ENCODE measurements at places on chromosomes 2 and 18. TPM values are rescaled to one million over a fixed set of nuclear protein-coding genes. Genes with fewer than 3 reads are reported as not detected.

- DNase-seq = peak; percentile 86
These were observed 225.6 kb downstream of the HDAC4 start for GRCh38 chr2:239175181-239175580.

DNA sequence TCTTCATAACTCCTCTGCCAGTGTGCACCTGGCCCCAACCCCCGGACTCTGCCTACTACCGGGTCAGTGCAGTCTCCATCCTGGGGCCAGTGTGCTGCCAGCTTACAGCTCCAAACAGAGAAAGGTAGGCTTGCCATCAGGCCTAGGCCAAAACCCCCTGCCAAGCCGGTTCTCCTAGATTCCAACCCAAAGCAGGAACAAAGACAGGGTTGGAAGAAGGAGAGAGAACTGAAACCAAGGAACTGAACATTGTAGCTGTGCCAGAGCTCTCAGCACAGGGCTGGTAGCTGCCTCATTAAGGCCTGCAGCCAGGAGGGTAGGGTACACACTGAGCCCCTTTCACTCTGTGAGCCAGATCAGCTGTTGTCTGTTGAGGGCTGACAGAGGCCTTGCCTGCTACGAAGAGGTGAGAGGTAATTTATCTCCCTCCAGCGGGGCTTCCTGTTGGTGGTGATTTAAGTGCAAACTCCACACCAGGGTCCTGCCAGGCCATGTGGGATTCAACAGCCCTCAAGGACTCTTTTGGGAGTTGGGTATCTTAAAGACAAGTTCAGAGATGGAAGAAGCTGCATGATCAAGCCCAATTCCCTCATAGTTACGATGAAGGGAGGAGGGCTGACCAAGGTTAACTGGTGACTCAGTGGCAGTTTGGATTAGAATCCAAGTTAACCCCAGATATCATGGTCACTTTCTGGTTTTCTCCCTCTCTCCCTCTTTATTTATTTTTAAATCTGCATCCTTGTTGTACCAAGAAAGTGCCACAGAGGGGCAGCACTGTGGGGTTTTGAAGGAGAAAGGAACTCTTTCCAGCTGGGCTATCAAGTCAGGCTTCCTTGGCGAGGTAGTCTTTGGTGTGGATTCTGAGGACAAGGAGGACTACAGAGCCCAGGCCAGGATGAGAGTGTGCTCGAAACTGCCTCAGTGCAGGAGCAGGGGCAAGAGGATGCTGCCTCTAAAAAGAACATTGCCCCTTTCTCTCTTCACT lies 48.1 kb downstream of the CYRIA start:
- peak; percentile 78 for DNase-seq

Gene SPTBN1
- total RNA-seq = 776 TPM

DNA sequence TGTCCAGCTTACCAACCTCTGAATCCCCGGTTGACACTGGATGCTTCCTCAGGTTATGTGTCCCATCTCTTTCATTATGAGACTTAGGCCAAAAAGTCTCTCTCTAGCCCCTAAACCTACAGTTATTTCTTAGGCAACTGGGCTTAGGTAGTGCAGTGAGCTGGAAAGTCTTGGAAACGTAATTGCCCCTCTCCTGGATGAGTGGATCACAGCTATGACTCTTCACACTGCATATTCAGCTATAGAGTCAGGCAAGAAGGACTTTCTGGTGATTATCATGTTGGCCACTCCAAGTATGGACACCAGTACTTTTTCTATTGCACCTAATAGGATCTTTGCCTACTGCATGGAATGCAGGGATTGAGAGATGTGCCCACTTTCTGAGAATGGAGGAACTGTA lies 458.3 kb upstream of the CELF4 start:
- DNase-seq = no peak

Gene DNAH7
- total RNA-seq = 0.45 TPM

Gene INHA
- 0.45 TPM for total RNA-seq

- no peak for DNase-seq
These were observed 347.9 kb downstream of the ADCYAP1 start for GRCh38 chr18:1252534-1252933.

- no peak for DNase-seq
These were observed 87.1 kb downstream of the SS18 start for GRCh38 chr18:26003356-26003755.

DNA sequence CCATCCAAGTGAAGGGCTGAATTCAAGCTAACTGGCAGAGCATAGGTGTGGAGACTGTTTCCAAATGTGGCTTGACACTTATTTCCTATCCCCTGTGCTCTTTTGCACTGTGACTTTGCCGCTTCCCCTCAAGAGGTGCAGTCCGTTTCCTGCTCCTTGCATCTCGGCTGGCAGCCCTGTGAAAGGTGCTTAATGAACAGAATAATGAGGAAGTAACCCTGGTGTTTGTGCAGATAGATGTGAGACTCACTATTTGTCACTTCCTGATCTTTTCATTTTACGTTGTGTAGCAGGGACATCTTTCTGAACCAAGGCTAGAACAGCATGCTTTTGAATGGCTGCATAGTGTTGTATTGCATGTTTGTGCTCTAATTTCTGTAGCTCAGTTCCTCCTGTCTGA lies 60.8 kb downstream of the CEP192 start:
- no peak for DNase-seq

- DNase-seq = no peak
These were observed 5.8 kb upstream of the MRPL33 start for GRCh38 chr2:27765621-27766286.

- DNase-seq = no peak
These were observed 36.8 kb downstream of the MEX3C start for GRCh38 chr18:51160646-51161045.

DNA sequence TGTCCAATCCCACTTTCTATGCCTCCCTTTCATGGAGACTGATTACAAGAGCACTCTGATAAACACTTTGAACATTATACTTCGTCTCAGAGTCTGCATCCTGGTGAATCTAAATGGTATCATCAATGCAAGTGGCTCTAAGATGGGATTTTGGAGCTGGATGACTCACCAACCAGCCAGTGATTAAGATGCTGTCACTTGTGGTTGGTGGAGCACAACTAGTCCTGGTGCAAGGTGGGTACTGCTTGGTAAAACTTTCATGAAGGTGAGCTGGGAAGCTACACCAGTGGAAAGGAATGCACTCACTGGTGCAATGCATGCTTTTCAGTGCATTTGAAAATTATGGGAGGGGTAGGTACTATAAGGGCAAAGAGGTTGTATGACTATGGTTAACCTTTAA lies 137.7 kb upstream of the TRIB2 start:
- no peak for DNase-seq

- no peak for DNase-seq
These were observed 36.5 kb downstream of the CNGA3 start for GRCh38 chr2:98382739-98383138.

DNA sequence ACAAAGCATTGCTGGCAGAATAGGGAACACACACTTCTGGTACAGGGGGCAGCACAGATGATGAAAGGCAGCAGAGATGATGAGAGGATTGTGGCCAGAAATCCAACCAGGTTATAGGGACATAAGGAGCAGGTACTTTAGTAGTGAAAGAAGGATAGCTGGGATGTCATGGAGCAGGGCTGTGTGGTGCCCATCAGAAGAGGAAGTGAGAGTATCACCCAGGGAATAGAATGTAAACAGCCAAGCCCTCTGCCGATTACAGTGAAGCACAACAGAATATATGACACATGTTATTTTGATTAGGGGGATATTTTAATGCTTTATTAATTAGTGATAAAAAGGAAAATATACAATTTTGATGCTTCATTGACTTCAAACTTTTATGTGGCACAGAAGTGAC lies 883.4 kb upstream of the CDH2 start:
- DNase-seq = no peak

GRCh38 chr18:57062178-57062577 lies 84.7 kb upstream of the BOD1L2 start:
- peak; percentile 55 for DNase-seq

Gene NEU2
- not detected for total RNA-seq

DNA sequence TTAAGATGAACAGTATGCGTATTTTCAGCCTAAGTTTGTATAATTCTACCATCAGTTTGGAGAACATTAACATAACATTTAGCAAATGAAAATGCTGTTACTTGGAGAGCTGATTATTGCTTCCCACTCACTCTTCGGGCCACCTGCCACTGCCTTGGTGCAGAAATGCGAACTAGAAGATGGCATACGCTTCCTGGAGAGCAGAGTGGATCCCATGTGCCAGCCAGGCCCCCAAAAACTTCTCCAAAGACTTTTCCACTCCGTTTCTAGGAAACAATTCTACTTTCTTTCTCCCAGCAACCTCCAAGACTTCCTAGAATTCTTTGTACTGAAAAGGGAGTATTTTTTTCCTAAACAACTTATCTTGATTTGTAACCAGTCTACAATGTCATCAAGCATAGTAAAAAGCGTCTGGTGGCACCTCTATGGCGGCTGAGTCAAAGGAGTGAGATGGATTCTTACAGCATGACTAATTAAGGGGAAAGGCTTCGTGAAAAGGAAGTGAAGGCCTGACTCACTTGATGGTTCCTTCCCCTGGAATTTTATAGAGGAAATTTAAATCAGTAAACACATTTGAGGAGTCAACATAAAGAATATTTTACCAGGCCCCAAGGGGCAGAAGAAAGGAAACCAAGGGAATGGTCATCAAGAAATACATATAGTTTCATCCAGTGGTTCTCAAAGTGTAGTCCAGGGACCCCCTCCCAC lies 36.6 kb downstream of the FEZ2 start:
- no peak for DNase-seq

- DNase-seq = no peak
These were observed 14.5 kb downstream of the VIT start for GRCh38 chr2:36710858-36711515.

Gene CACNB4
- total RNA-seq = 1.7 TPM

- DNase-seq = no peak
These were observed 222.5 kb upstream of the SESTD1 start for GRCh38 chr2:179487010-179487731.

DNA sequence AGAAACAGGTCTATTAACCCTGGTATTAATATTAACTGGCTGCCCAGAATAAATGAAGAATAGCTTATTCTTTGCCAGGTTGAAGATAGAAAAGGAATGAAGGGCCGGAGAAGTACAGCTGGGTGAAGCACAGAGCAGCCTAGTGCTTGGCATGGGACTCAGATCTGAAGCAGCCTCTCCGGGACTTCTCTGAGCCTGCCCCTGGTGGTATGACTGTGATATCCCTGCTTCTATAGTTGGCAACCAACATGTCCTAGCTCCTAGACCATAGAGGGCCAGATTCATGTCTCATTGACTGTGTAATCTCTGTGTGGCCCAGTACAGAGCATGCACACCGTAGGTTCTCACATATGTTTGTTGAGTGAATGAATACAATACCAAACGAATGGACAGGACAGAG lies 107.8 kb downstream of the MSH2 start:
- no peak for DNase-seq

DNA sequence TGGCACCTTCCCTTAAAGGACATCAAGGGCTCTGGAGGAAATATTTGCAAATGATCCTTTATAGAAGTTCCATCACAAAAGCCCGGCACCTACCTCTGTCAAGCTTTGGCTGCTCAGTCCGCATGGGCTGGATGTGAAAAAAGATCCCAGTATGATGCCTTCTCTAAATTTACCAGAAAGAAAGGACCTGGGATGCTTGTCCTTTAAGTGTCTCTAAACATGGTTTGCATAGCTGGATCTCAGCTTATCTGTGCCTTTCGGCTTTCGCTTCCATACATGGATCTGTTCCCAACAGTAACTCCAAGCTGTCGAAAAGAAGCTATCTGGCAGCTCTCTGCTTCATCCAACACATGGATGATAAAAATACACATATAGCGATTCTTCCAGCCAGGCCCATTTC lies 60.4 kb upstream of the SLC8A1 start:
- DNase-seq = no peak

GRCh38 chr2:6618201-6618600 lies 247.5 kb downstream of the CMPK2 start:
- no peak for DNase-seq

DNA sequence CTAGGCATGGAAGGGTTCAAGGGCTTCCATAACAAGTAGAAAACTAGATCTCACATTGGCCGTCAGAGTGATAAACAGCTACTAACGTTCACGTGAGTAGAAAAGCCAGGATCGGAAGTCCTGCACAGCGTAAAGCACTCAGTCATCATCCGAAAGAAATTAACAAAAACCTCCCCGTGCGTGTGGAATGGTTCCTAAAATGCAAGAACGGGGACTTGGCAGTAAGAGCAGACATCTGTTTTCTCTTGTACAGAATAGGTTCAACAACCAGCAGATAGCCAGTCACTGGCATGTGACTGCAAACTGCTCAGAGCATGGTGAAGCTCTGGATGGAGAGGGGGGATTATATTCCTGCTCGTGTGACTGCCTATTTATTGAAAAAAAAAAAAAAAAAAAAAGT lies 106.9 kb upstream of the ITGB6 start:
- no peak for DNase-seq

DNA sequence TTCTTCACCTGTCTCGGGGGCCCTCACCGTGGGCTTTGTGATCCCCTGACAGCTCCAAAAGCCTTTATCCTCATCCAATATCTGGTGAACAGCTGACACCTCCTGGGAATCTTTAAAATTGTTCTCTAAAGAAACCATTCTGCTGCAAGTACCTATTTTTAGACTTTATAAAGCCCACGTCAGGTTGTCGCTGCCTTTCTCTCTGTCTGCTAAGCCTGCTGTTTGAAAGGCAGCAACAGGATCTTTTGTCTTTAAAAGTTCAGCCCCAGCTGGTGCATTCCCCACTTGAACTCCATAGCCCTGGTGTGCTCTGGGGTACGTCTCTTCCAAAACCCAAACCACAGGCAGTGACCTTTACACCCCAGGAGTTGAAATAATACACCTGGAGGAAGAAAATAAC lies 145.0 kb downstream of the NEDD4L start:
- DNase-seq = no peak

- DNase-seq = no peak
These were observed 190.4 kb downstream of the MYO3B start for GRCh38 chr2:170368370-170368769.

Gene MROH2A
- total RNA-seq = not detected

- no peak for DNase-seq
These were observed 95.8 kb upstream of the DPP10 start for GRCh38 chr2:114346658-114347057.

Gene PRSS56
- total RNA-seq = not detected

GRCh38 chr2:6845903-6846302 lies 19.8 kb downstream of the CMPK2 start:
- no peak for DNase-seq

- no peak for DNase-seq
These were observed 1.8 kb upstream of the IAH1 start for GRCh38 chr2:9472511-9472910.

- DNase-seq = no peak
These were observed 114.7 kb downstream of the DNAH6 start for GRCh38 chr2:84631047-84631446.

Gene PLA2R1
- total RNA-seq = 8.3 TPM

Gene DLX2
- total RNA-seq = not detected

GRCh38 chr2:109554758-109555157 lies 59.0 kb downstream of the SEPTIN10 start:
- no peak for DNase-seq

DNA sequence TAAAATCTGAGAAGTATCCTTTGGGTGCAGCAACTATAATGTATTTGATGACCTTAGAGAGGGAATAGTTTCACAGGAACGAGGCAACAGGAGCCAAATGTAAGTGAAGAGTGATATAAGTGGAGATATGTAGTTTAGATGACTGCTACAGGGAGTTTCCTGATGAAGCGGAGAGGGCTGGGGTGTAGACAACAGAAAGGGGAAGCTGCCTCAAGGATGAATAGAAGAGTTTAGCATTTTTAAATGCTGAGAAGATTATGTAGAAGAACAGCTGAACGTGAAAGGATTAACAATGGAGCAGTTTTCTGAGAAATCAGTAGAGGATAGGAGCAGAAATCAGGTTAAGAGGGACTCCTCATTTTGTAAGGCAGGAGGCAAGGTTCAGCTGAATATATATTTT lies 133.3 kb downstream of the LCLAT1 start:
- DNase-seq = no peak

Gene RGPD3
- 0.42 TPM for total RNA-seq

All from mesenteric fat pad (tissue), 1 donor.